Liver (tissue), 10 donors: ENCODE measurements at places on chromosomes 12 and 14.
A peak's percentile ranks its signal among the peaks of the same experiment; 100 is the strongest.

- no peak for DNase-seq
Observed at GRCh38 chr14:95489214-95490137, 27.0 kb downstream of the SYNE3 start.

DNA sequence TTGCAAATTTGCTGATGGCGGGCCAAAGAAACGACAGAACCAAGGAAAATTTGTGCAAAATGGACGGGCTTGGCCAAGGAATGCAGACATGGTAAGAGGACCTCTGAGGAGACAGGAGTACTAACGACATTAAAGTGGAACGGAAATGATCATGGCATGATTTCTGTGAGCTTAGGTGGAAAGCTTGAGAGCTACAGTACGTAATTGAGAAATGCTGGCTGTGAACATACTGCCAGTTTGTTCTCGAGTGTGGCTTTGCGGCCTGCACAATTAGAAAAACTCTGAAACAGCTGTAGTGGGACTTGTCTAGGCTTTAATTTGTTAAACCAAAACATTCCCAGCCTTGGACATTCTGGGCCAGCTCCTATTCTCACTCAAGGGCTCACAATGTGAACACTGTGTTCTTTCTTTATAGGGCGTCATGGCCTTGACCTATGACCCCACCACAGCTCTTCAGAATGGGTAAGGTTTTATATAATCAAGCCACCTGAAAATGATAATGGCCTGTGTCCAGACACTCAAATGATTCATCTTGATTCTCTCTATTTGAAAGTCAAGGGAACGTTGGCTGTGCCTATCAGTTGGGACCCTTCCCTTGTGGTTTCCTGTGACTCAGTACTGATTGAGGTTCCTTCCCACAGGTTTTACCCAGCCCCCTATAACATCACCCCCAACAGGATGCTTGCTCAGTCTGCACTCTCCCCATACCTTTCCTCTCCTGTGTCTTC lies 48.5 kb downstream of the BAZ2A start:
- DNase-seq: no peak

GRCh38 chr12:125222876-125223275 lies 157.6 kb downstream of the AACS start:
- DNase-seq: no peak

DNA sequence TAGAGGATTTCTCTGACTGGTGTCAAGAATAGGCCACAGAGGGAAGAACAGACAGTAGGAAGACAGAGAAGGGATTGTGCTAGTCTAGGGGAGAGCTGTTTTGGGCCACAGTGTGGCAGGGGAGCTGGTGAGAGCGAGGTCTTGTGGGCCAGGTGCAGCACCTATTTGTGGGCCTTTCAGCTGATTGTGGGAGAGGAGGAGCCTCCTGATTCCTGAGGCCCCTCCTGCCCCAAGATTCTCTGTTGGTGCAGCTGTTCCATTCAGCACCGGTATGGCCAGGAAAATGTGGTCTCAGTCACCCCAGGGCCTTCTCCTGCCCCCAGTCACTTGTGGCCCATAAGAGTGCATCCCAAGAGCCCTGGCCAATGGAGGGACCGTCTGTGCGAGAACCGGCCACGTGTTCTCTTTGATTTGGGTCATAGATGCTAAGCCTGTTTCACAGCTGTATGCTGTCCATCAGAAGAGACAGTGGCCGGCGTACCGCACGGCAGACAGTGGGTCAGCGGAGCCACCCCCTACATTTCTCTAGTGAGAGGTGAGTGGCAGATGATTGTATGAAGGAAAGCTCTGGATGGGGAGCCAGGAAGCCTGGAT lies 27.7 kb downstream of the TPCN1 start:
- no peak for DNase-seq

DNA sequence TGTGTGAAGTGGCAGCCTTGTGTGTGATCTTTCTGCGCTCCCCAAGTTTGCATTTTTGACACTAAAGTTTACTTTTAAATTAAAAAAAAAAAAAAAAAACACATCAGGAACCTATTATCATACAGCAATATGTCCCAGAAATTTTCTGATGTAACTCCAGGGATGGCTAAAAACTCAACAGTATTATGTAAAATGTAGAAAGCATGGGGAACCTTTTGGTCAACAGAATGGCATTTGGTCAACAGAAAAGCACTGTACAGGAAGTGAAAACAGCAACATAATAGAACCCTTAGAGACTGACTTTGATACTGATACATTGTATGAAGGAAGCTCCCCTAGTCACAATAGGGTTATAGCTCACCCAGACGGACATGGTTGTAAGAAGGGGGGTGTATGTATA lies 224.3 kb downstream of the ITPR2 start:
- no peak for DNase-seq

DNA sequence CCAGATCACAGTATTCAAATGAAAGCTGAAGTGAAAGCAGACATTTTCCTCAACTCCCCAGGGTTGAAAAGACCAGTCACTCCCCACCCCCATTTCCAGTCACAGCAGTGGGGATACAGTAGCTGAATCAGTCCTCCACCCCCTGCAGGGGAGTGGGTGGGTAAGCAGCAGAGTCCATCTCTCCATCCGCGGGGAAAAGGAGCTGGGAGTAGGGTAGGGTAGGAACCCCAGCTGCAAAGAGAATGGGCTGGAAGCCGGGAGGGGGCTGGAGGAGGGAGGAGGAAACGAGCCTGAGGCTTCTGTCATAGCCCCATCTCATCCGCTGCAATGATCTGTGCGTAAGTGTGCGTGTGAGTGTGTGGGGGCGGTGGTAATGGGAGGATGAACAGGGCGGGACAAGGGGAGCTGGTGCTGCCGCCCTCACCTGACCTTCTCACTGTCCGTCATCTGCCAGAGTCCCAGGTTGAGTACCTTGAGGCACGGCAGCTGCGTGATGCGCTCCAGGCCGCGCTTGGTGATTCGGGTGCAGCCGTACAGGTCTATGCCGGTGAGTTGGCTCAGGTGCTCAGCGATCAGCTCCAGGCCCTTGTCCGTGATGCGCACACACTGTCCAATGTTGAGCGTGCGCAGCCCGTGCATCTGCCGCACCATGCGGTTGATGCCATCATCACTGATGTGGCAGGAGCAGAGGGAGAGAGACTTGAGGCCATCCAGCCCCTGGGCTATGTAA lies 1.8 kb downstream of the FBXL14 start:
- DNase-seq: no peak

DNA sequence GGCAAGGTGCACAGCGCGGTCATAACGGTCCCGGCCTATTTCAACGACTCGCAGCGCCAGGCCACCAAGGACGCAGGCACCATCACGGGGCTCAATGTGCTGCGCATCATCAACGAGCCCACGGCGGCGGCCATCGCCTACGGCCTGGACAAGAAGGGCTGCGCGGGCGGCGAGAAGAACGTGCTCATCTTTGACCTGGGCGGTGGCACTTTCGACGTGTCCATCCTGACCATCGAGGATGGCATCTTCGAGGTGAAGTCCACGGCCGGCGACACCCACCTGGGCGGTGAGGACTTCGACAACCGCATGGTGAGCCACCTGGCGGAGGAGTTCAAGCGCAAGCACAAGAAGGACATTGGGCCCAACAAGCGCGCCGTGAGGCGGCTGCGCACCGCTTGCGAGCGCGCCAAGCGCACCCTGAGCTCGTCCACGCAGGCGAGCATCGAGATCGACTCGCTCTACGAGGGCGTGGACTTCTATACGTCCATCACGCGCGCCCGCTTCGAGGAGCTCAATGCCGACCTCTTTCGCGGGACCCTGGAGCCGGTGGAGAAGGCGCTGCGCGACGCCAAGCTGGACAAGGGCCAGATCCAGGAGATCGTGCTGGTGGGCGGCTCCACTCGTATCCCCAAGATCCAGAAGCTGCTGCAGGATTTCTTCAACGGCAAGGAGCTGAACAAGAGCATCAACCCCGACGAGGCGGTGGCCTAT lies 875 bp downstream of the HSPA2 start:
- DNase-seq: peak; percentile 36

DNA sequence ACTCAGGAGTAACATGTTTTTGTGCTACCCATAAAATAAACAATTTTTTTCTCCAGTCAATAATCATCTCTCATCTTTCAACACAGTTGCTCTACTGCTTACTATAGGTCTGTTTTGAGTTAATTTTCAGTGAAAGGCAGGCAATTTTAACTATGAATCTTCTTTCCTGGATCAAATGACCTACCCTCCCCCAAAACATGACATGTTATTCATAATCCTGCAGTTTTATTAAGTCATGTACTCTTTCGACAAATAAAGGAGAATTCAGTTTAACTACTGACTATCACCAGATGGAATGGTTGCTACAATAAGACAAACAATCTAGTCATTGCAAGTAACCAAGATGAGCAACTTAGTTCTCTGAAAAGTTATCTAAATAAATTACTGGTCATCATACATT lies 106.0 kb upstream of the FAR2 start:
- no peak for DNase-seq

DNA sequence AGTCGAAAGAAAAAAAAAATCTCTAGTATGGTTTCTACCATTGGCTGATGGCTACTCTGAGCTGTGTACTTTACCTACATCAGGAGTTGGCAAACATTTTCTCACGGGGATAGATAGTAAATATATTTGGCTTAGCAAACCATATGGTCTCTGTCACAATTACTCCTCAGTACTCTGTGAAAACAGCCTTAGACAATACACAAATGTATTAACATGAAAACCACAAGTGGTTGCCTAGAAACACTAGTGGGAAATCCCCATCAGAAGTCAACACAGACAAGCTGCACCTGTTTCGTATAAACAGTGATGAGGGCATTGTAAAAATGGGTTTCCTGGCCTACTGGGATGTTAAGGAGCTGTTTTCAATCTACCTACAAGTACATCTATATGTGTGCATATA lies 84.6 kb upstream of the NAV3 start:
- no peak for DNase-seq

GRCh38 chr12:29807129-29807528 lies 23.4 kb upstream of the TMTC1 start:
- DNase-seq: no peak

- no peak for DNase-seq
Observed at GRCh38 chr12:107393043-107393717, 292.4 kb upstream of the PWP1 start.

- no peak for DNase-seq
Observed at GRCh38 chr14:90870950-90871604, 54.8 kb upstream of the TTC7B start.

DNA sequence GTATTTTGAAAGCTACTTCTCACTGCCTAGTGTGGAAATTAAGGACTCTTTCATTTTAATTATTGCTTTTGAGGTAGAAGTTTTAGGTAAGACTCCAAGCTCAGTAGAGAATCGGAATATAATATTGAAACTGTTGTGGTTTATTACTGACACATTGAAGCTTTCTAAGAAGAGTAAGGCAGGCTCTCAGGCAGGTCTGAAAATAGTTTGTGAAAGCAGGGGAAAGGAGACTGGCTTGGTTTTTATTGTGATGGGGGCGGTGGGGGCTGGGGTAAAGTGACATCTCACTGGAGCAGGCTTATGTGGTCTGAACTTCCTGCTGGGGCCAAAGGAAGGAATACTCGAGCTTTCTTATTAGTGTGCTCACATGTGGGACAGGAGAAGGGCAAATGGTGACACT lies 79.5 kb downstream of the OTOGL start:
- DNase-seq: no peak

DNA sequence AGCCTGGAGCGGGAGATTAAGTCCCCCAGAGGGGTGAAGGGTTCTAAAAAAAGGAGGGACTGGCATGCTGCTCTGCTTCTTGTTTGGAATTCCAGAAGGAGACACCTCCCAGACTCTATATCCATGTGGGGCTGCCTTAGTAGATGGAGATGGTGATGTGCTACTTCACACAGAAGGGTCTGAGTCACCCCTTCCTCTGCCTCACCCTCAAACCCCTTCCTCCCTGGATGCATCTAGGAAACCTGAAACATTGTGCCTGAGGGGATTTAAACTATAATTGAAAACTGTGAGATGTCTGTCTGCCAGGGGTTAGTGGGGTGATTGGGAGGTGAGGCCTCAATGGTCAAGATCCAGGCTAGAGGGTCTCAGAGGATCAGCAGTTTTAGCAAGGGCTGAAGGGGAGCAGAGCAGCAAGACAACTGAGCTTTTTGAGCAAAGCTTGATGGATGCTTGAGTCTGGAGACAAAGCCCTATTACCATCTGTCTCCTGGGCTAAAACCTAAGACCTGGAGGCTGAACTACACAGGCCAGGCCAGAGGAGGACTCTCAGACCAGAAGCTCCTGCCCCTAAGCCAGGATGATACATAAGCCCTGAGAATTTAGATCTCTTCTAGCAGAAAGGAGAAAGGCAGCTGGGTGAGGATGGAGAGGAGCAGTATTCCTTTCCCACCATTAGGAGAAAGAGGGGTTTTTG lies 314.7 kb upstream of the ATP2B1 start:
- DNase-seq: no peak

DNA sequence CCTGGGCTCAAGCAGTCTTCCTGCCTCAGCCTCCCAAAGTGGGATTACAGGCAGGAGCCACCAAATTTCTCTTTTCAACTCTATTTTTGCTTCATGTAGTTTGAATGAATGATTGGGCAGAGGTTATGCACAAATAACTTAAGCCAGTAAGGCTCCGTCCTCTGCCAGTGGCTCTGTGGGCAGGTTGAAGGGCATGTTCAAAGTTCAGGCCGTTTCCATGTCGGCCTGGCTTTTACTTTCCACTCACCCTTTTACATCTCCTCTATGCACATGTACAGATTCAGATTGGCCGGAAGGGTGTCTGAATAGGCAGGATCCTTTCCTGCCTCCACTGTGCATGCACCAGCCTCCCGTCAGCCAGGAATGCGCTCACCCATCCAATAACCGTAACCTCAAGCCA lies 132.3 kb downstream of the EML1 start:
- DNase-seq: no peak

GRCh38 chr12:131008131-131008912 lies 54.6 kb downstream of the ADGRD1 start:
- DNase-seq: no peak

DNA sequence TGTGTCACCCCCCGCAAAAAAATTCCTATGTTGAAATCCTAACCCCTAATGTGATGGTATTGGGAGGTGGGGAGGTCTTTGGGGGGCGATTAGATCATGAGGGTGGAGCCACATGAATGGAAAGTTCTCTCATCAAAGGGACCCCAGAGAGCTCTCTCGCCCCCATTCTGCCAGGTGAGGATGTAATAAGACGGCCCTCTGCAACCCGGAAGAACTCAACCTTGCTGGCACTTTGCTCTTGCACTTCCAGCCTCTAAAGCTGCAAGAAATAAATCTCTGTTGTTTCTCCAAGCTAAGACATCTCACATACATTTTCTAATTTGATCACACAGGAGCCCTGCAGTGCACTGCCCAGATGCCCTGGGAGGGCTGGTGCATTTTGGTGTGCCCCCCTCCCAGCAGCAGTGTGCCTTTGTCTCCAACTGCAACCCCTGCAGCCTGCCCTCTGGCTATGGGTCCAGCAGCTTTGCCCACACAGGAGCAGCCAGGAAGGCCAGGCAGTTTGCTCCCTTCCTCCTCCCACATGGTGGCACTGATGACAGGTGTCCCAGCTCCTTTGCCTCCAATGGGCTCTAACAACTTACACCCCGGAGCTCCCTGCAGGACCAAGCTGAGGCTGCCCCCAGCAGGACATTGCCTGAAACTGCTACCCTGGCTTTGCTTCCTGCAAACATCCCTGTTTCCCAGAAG lies 59.3 kb downstream of the C14orf132 start:
- DNase-seq: no peak
